ENCODE measurements at places on chromosomes 3 and 15.

- DNase-seq: no peak
Observed at GRCh38 chr15:70398694-70399093, 301.0 kb upstream of the TLE3 start.

- DNase-seq: no peak
Observed at GRCh38 chr3:185059766-185060165, 93.1 kb downstream of the C3orf70 start.

DNA sequence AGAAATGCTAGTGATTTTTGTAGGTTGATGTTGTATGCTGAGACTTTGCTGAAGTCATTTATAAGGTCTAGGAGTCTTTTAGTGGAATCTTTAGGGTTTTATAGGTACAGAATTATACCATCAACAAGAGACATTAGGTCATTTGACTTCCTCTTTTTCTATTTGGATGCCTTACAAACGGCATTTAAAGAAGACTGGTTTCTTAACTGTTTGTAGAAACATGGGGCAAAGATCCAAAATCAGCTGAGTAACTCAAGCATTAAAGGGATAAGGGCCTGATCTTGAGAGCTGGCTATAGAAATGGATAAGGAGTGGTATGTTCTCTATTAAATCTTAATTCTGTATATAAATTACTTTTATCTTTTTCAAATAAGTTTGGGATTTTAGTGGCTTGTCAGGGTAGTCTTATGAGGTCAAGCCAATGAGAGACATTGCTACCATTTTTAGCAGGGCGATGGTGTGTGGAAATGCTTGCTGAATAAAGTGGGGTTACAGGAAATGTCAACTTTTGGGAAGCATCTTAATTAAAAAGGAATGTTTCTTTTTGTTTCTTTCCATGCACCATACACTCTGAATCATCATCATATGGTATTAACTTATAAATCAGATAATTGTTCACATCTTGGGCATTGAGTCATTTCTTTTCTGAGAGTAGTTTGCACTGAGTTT is 197.7 kb upstream of the GBE1 start:
- no peak for DNase-seq

DNA sequence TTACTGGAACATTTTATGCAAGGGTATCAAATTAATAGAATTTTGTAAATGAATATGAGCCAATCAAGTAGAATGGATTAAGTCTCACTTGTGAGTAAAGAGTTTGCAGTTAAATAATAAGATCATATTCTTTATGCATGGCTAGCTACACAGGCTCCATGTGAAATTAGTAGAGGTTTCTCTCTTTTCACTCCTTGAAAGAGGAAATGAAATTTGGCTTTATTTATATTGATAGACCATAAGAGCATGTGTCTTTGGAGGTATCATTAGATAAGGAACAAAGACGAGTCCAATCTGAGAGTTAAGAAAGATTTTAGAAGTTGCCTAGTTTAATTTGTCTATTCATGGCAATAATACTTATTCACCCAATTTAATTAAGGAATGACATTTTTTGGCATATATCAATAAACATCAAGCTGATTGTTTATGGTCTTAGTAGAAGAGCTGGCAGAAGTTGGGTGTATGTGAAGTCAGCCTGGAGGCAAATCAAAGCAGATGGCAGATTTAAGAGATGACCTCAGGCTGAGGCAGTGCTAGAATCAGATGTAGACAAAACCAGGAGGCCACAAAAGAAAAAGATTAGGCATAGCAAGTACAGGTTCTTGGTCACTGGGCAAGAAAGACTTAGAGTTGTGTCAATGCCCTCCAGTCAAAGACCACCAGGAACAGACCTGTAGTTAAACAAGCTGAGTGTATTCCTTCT is 406.5 kb upstream of the ARHGEF26 start:
- DNase-seq: no peak

- DNase-seq: no peak
Observed at GRCh38 chr3:166296179-166296783, 459.1 kb upstream of the BCHE start.

DNA sequence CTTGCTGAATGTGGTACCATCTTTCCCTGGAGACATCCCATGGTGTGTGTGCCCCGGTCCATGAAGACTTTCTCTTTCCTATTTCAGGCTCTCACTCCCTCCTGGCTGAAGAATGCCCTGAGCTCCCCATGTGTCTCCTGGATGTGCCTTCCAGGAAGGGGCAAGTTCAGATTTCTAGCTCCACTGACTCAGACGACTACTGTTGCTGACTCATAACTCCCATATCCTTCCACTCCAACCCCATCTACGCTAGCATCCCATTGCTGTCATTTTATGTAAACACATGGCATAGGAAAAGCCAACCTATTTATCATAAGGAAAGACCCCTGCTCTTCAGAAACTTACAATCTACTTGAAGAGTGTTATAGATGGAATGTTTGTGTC is 95.0 kb downstream of the ADCY5 start:
- no peak for DNase-seq

DNA sequence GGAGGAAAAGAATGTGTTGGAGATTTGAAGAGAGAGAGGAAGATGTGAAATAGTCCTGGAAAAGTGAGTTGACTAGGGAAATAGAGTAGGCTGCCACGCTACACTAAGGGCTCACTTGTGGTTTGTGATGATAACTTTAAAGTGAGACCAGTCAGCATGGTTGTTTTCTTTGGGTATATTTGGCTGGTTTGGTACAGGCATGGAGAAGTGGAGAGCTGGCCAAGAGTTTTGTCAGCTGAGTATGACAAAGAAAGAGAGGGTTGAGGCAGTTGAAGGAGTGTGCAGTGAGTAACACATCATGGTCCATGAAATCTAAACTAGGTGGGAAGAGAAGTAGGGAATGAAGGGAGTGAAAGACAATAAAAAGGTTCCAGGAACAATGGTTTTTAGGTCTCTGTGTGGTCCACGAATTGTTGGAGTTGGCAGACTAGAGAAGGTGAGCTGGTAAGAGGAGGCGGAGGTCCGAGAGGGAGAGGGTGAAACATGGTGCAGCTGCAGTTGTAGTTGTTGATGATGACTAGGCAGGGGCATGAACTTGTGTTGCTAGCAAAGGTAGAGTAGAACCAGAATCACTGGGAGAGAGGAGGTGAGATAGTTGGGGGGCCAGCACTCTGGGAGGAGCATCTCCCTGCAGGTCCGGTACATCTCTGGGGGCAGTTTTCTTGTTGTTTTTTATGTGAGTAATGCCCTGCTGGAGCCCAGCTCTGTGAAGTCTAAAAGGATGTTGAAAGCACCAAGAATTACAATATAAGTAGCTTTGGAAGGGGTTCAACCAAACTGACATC is 21.0 kb downstream of the ZNF80 start:
- no peak for DNase-seq

DNA sequence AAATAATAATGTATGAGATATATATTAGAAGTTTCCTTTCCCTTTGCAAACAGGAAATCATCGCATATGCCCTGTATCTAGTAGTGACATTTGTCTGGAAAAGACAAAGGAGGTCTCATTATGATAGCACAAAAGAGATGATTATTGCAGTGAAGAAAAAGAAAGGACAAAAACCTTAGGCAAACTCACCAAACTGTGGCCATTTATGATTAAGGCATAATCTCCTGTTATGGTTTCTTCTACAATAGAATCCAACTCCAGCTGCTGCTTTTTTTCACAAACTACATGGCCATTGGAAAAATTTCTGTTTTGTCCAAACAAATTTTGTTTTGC is 218.2 kb downstream of the ATP8B4 start:
- no peak for DNase-seq

GRCh38 chr3:30496066-30496966 is 110.1 kb upstream of the TGFBR2 start:
- no peak for DNase-seq

DNA sequence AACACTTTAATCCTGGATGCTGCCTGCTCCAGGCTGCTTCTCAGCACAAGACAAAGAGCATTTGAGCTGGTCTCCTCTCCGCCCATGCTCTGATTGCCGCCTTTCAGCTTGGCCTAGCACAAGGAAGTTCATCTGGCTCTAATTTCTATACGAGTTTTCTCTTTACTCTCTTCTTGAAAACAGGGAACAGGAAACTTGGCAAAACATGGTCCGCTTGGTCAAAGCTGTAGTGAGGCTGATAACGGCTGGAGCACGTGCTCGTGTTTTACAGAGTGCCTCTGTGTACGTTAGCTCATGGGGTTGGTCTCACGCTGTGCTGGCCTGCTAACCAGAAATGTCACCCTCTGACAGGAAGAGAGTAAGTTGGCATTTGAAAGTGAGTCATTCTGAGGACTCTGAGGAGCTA is 19.2 kb downstream of the RARRES1 start:
- DNase-seq: no peak

DNA sequence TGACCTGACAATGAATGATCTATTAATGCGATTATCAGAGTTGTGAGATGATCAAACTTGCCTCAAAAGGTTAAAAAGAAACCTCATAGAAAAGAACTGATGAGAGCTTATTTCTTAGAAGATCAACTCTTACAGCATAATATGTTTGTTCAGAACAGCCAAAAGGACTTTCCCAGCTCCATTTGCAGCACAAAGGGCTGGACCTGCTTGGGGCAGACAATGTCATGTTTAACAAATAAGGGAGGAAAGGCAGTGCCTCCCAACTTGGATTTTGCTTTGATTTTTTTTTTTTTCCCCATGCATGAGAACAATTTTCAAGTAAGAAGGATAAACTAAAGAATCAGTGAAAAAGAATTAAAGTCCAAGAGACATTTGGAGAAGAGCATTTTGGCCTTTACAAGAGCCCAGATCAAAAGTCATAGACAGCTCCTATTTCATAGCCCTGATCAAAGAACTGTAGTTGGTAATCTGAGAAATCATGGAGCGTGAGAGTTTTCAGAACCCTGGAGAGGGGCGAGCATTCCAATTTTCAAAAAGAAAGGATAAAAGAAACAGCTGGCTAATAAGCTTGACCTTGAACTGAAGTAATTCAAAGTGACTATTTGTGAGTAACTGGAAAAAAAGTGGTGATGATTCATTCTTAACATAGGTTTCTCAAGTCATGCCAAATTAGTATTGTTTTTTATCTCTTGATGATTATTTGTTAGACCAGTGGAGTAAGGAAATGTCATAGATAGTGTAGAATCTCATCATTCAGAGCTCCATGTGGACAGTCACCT is 136.0 kb upstream of the CFAP20DC start:
- no peak for DNase-seq

Data from activated CD8-positive, alpha-beta memory T cell treated with anti-CD3 and anti-CD28 coated beads for 48 hours (primary cell).